ENCODE measurements at places on chromosomes 6 and 20.

DNA sequence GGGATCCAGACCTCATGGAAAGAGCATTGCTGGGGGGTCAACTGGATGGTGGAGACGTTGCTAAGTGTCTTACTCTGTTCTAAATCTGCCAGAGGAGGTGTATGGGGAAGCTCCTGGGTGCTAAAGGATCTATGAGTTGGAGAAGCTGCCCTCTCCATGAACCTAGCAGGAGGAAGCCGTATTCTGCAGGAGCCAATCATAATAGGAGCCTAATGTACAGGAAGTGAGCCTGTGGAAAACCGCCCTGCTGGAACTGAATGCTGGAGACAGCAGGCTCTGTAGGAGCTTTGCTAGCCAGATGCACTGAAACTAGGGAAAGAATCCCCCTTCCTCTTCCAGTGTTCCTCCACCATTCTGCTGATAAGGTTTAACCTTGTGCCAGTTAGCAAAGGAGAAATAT lies 10.9 kb downstream of the CASP8AP2 start:
- no peak for DNase-seq

DNA sequence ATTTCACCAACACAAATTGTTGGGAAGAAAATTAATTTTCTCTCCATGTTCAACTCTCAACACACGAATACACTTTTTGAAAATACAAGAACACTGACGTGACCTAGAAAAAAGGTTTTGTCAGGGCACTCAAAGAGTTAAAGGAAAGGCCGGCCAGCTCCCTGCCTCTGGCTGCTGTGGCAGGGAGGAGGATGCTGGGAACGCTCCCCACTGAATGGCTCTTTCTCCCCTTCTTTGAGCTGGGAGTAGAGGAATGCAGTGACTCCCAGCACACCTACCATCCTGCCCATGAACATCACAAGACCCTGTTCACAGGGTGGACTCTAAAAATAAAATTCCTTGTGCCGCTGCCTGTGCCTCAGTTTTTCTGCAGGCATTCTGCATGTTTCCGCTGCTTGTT lies 47.0 kb downstream of the MAP3K5 start:
- DNase-seq = no peak

- no peak for DNase-seq
Observed at GRCh38 chr6:39553860-39554802, 171.1 kb downstream of the KIF6 start.

DNA sequence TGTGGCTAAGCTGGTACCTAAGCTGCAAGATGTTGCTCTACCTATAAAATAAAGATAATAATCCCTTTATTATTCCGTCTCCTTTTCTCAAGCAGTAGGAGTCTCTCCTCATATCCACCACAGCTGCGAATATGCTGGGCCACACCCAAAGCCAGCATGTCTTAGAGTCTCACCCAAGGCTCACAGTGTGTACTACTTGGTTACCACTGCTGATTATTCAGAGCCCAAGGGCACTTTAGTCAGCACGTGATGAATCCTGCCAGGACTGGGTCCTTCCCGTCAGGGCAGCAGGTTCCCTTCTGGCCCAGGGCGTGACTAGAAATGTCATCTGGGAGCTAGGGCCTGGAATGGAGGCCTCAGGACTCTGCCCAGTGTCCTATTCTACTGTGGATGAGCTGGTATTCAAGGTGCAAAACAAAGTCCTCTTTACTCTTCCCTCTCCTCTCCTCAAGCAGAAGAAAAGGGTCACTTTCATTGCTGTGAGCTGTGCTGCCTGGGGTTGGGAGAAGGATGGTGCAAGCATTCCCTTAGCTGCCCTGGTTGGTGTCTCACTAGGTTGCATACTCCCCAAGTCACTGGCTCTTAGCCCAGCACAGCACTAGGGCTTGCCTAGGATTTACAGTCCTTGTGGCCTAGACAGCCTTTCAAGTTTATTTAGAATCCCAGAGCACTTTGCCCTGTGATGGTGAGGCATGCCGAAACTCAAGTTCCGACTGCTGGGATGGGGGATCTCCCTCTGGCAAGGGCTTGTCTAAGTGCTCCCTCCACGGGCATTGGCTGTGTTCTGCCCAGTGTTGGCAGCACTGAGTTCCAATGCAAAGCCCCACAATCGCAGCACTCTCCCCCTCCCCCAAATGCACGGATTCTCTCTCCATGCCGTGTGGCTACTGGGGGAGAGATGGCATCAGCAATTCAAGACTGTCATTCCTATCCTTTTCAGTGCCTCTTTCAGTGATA lies 320.2 kb downstream of the BTBD9 start:
- peak; percentile 7 for DNase-seq

- no peak for DNase-seq
Observed at GRCh38 chr6:33516726-33517125, 62.4 kb downstream of the ZBTB9 start.

GRCh38 chr20:40893610-40894236 lies 134.9 kb upstream of the TOP1 start:
- DNase-seq = no peak

GRCh38 chr6:160139420-160139851 lies 17.8 kb downstream of the SLC22A1 start:
- no peak for DNase-seq

GRCh38 chr20:3129094-3129493 lies 30.6 kb downstream of the FASTKD5 start:
- DNase-seq = no peak

- no peak for DNase-seq
Observed at GRCh38 chr6:128844598-128844997, 38.3 kb upstream of the LAMA2 start.

DNA sequence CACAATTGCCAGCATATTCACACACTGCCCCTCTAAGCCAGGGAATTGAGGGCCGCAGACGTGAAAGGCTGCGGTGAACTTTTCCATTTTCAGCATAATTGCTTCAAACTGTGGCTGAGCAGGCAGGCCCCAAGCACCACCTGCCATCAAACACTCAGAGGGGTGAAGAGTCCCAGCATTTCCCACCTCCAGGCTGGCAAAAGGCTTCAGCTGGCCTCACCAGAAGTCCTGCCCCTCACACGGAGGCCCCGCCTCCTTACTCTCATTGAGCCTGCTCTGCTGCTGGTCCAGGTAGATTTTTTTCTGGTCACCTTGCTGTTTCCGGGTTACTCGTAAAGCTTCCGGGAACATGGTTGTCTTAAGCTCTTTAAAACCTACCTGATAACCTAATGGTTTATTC lies 52.0 kb upstream of the PRELID3B start:
- DNase-seq = no peak

- DNase-seq = no peak
Observed at GRCh38 chr6:163782436-163783003, 368.0 kb downstream of the QKI start.

DNA sequence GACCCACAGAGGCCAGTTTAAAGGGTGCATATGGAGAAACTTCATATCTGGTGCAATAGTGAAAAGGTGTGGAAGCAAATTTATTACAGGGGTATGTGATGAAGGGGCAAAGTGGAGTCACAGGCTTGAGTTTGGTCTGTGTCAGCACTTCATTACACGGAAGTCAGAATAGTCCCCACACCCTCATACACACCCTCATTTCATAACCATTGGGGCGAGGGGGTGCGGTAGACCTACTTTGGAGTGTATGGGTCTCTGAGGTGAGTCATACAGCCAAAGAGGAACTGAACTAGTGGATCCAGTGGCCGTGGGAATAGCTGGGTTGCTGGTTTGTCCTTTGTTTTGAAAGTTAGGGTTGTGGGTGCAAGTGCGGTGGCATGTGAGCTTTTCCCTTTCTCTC lies 3.3 kb downstream of the TM9SF4 start:
- no peak for DNase-seq

DNA sequence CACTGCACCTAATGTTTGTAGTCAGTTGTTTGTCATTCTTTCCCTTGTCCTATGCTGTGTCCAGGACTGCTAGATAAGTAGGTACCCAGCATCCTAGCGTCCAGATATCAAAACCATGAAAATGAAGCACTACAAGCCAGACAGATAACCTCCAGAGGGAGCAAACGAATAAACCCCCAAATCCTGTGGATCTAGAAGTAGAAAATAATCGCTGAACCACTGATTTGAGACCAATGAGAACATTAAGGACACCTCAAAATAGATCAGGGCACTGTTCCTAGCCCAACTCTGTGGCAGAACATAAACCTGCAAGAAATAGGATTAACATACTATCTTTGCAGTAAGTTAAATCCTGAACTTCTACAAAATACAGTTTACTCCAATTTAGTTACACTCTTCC lies 1.1 kb upstream of the KLHL32 start:
- DNase-seq = no peak

Data from iPS DF 19.7 (cell line).